ENCODE measurements at places on chromosomes 6 and 20.

- DNase-seq: no peak
These were observed 33.6 kb upstream of the NOP56 start for GRCh38 chr20:2618815-2619214.

- no peak for DNase-seq
These were observed 3.0 kb downstream of the SRC start for GRCh38 chr20:37348792-37349516.

DNA sequence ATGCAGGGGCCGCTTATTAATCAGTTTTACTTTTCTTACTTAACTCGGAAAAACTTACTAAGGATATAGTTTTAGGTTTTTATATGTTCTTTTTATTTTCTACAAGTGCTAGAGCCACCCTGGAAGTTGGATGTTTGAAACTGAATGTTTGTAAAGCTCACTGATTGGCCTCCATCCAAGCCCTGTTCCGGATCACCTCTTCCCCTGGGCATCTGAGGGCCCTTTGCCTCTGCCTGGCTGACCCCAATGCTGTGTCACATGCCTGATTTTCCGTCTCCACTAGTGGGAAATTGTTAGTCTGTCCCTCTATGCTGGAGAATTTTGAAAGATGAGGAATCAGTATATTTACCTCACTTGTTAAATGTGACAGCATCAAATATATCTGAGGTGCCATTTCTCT is 79.3 kb downstream of the SLC35F1 start:
- no peak for DNase-seq

- no peak for DNase-seq
These were observed 38.9 kb upstream of the TGM2 start for GRCh38 chr20:38203981-38204357.

DNA sequence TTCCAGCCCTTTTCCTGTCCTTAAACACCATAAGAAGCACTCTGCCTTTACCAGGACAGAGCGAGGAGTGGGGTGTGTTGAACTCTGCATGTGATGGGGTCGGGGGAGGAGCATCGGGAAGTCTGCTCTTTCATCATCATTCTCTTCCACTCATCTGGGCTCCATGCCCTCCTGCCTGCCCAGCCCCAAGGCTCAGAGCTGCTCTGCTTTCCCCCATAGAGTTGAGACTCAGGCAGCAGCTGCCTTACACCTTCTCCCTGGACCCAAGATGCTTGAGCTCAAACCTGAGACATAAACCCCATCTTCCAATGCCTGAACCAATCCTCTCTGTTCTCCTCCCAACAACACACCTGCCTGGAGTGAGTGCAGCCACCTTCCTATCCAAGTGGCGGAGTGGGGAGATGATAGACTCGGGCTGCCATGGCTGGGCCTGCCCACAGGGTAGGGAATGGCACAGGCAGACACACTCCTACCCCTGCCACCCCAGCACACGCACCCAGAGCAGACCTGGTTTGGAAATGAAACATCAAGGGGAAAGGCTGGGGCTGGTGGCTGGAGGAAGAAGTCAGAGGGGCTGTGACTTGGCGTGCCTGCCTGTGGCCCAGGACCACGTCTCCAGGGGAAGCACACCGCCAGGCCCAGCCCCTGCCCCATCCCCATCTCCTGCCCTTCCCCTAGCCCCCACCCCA is 28.4 kb downstream of the TFEB start:
- no peak for DNase-seq

- DNase-seq: no peak
These were observed 41.3 kb downstream of the GABRR2 start for GRCh38 chr6:89273816-89274215.

- no peak for DNase-seq
These were observed 285.2 kb upstream of the STXBP5 start for GRCh38 chr6:146919017-146919416.

- no peak for DNase-seq
These were observed 2.9 kb downstream of the ADA start for GRCh38 chr20:44648579-44648978.

- no peak for DNase-seq
These were observed 20.3 kb upstream of the SPDEF start for GRCh38 chr6:34576286-34576955.

DNA sequence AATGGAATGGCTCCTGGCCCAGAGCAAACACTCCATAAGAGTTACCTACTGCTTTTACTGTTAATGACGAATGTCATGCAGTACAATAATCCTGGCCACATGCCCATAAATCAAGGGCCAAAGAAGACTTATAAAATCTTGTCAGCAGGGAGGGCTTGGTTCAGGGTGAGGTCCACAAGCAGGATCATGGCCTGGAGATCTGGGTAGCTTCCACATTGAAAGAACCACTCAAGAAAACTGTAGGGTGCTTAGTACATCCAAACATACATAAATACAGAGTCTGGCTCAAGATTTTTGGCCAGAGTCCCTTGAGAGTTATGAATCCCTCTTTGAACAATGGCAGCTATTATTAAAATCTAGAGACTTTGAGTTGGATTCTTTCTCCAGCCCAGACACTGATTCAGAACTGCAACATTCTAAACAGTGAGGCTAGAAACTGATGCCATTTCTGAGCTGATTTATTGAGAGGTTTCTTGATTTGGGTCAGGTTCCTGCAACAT is 188.7 kb downstream of the CDC5L start:
- DNase-seq: no peak
